ENCODE measurements at places on chromosomes 11 and 22.

DNA sequence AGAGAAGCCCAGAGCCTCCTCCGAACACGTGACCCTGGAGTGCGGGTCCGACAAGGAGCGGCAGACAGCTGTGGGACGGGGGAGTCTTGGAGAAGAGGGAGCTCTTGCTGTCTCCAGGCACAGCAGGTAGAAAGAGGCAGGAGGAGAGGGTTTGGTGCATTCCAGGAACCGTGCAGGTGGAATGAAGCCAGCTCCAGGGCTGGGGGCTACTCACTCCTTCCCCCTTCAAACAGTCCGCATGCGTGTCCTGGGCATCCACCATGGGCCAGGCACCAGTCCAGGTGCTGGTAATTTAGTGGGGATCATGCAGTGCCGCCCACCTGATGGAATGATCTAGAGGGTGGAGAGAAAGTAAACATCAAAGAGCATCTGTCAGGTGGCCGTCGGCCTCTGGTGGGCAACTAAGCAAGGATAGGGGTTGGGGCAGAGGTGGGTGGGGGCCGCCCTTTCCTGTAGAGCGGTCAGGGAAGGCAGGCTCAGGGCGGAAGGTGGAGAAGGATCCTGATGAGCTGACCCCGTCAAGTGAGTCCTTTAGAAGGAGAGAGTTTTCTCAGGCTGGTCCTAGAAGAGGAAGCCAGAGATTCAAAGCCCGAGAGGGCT, 850.0 kb downstream of the TBC1D22A start:
- DNase-seq = no peak

- peak; percentile 35 for DNase-seq
Observed at GRCh38 chr22:20565079-20565734, 57.8 kb downstream of the MED15 start.

GRCh38 chr11:3133261-3134217, 31.6 kb downstream of the OSBPL5 start:
- DNase-seq = no peak

DNA sequence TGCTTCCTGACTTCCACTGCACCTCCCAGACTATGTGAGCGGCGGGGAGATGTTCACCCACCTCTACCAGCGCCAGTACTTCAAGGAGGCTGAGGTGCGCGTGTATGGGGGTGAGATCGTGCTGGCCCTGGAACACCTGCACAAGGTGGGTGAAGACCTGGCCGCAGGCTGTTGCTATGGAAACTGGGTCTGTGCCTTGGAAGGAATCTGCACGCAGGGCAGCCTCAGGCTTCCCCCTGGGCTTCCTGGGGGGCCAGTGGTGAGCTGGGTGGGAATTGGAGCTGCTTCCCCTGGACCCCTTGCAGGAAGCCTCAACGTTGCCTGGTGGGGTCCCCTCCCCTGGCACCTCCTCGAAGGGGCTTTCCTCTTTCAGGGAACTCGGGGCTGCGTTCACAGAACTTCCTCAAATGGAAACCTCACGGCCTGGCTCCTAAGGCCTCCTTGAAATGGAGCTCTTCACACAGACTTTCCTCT, 1.5 kb downstream of the RPS6KA4 start:
- no peak for DNase-seq

- no peak for DNase-seq
Observed at GRCh38 chr22:47807506-47807905, 1045.1 kb downstream of the TBC1D22A start.

- DNase-seq = peak; percentile 98
Observed at GRCh38 chr22:46754110-46754799, 8.2 kb upstream of the TBC1D22A start.

DNA sequence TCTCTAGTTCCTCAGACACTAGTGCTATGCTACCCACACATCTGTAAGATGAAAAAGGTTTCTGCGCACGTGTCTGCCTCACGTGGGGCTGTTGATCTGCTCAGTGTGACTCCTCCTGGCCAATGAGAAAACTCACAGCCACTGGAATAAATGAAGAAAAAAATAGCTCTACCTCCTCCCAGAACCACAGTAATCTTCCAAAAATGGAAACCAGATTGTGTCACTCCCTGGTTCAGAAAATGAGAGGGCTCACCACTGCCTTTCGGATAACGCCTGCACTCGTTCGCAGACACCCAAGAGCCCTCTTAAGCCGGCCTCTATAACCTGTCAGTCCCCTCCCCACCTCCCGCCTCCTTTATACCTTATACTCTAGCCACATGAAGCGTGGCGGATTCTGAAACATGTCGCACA, 5.1 kb downstream of the APBB1 start:
- DNase-seq = no peak

- no peak for DNase-seq
Observed at GRCh38 chr11:97938789-97939188, 1082.0 kb upstream of the CNTN5 start.

DNA sequence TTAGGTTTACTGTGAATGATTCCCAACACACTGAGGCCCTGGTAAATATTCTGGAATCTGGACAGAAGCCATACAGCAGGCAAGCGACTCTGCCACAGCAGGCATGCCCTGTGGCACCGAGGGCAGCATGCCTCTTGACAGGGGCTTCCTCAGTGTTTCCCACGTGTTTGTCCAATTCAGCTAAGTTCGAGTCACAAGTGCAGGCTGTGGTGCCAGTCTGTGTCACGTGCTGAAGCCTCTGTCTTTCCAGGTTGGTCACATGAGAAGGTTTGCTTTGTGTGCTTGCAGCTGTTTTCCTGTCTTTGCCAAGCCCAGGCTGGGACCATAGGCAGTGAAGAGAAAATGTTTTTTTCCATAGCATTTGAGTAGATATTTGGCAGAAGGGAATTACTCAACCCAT, 2.4 kb upstream of the PPFIBP2 start:
- no peak for DNase-seq

DNA sequence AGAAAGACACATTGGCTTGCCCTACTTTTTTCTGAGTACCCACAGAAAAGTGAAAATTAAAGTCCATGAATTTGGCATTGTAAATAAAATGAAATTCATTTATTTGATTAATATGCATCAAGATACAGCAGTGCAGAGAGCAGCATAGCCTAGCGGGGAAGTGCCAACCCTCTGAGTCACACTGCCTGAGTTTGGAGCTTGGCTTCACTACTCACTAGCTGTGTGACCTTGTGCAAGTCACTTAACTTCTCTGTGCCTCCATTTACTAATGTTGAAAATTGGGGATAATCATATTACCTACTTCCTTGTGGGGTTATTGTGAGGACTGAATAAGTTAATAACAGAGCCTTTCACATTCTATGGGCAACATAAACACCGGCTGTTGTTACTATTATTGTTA, 111.5 kb upstream of the CSNK2A3 start:
- DNase-seq = peak; percentile 18

GRCh38 chr11:121108413-121108812, 7.4 kb downstream of the TECTA start:
- DNase-seq = no peak

DNA sequence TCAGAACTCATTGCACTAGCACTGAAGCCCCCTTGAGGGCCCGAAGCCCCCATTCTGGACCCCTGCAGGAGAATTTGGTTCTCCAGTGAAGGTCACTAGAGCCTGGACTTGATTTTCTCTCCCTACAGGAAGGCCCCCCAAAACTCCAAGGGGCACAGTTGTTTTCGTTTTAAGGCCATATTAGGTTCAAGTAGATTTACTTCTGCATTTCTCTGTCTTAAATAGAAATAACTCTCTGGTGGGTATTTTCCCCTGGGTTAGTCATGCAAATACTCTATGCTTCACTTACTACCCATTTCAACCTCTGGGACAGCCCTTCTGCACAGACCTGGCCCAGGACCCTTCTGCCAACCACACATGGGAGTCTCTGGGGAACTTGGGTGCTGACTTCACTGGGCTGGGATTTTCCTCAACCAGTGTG, 41.6 kb downstream of the WEE1 start:
- DNase-seq = no peak

GRCh38 chr22:35510951-35511350, 29.7 kb upstream of the RASD2 start:
- no peak for DNase-seq

DNA sequence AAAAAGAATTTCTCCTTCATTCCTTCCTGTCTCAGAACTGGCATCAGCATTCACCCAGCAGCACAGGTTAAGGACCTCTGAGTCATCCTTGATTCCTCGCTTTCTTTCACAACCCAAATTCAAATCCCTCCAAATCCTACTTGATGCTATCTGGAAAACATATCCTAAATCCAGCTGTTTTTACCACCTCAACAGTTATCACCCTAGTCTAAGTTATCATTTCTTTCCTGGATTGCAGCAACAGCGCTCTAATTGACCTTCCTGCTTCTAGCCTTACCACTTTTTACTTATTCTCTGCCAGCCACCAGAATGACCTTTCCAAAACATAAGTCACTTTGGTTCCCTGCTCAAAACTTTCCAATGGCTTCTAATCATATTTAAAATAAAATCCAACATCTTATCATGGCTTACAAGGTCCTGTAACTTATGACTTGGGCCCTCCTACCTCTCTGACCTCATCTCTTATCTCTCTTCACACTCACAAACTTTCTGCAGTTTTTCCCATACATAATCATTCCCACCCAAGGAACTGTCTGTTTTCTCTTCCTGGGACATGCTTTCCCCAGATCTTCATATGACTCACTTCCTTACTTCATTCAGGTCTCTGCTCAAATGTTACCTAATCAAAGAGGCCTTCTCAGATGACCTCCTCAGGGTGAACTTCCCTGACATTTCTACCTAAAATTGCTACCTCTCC, 119.4 kb downstream of the TTC28 start:
- DNase-seq = peak; percentile 84

- DNase-seq = peak; percentile 83
Observed at GRCh38 chr11:35588627-35589026, 29.6 kb upstream of the FJX1 start.

DNA sequence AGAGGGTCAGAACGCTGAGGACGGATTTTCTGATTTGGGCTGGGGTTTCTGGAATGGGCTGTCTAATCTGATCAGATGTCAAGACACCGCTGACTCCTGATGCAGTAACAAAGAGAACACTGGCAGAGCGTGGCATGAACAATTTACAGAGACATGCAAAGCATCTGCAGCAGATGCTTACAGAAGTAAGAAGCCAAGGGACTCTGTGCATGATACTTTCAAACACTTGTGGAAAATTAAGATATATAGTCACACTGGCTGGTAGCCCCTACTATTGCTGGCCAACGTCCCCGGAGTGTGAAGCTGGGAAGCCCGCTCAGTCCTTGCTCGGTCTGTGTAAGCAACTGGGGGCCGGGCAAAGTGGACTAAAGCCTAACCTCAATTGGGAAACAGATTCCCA, 903.7 kb downstream of the BRD1 start:
- no peak for DNase-seq

GRCh38 chr11:66580803-66581202, 12.1 kb downstream of the CCDC87 start:
- DNase-seq = peak; percentile 43

GRCh38 chr11:2523821-2524391, 79.1 kb downstream of the KCNQ1 start:
- no peak for DNase-seq

GRCh38 chr11:64146036-64146955, 19.6 kb downstream of the MACROD1 start:
- DNase-seq = peak; percentile 31

DNA sequence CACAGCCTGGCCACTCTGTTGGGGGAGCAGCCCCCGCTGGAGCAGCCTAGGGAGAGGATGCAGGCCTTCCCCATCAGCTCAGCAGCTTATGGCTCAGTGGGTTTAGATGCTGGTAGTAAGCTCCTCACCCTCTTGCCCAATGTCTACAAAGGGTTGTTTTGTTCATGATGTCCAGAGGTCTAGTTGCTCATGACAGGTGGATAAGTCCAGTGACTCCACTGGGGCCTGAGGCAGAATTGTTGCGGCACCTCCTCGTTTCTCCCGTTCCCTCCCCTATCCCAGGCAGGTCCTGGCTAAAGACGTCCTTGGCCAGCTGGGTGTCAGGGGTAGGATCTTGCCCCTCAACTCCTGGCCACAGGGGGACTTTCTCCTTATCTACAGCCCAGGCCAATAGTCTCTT, 233.5 kb upstream of the B3GAT1 start:
- DNase-seq = no peak

DNA sequence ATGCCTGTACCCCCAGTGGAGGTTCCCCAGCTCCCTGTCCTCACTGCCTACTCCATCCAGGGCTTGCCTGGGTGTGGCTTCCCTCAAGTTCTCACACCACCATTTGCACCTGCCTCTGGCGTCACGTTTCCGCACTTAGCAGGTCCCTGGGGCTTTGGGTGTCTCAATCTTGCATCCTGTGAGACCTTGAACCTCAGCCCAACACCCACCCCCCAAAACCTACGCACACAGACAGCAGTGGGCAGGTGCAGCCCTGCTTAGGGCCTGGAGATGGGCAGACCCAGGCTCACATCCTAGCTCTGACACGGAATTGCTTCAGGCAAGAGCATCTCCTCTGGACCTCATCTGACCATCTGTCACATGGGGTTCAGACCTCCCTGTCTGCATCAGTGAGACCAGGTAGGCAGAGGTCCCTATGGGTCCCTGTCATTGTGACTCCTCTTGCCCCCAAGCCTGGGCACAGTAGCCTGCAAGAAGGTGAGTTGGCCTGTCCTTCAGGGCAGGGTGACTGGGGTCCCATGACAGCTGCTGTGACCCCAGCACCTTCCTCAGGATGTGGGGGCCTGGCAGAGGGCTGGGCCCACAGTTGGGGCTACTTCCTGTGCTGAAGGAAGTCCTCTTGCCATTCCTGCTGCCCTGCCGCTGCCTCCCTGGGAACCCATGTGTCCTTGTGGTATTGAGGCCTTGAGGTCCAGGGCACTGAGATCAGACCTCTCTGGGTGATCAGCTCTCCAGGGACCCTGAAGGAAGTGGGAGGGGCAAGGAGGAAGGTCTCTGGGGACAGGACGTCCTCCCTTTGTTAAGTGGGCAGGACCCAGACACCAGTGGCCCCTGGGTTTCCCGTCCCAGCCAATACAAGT, 2.0 kb downstream of the SIPA1 start:
- DNase-seq = no peak

DNA sequence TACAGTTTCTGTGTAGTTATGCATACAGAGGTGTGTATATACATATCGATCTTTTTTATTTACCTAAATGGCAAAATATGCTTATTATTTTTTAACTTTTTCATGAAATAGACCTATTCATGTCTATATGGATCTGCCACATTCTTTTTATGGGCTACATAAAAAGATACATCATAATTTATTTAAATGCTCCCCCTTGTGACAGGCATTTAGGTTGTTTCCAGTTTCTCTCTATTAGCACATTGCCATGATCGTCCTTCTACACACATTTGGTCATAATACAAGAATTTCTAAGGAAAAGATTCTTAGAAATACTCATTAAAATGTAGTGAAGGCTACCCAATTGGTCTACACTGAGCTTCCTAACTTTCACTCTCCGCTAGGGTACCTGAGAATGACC, 1067.4 kb downstream of the OPCML start:
- DNase-seq = no peak

Data from iris pigment epithelial cell (primary cell).